ENCODE measurements at places on chromosomes 16 and 17.

DNA sequence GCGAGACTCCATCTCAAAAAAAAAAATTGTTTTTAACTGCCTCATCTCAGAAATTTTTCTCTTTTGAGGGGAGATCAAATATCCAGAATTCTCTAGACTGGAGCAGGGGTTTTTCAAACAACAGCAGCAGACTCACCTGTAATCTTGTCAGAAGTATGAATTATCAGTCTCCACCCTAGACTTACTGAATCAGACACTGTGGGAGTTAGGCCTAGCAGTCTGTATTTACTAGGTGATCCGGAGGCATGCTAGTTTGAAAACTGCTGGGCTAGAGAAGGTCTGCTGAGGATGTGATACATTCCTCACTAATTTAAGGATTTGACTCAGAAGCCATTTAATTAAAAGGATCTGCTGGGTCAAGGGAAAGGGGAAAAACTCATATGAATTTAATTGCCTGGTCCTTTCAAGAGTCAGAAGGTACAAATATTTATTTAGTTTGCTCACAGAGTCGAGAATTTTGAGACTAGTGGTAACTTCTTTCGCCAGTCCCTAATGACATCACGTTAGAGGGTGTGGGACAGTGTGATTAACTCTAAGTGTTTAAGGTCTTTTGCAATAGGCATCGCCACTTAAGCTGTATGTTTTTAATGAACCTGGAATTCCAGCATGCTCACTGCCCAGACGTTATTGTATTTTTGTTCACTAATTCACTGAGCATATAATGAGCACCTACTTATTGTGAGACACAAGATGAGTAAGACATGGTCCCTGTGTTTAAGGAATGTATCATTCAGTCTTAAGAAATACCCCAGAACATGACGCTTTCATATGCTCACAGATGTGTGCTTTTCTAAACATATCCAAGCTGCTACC lies 14.2 kb downstream of the ATP6V0A1 start:
- DNase-seq: no peak

DNA sequence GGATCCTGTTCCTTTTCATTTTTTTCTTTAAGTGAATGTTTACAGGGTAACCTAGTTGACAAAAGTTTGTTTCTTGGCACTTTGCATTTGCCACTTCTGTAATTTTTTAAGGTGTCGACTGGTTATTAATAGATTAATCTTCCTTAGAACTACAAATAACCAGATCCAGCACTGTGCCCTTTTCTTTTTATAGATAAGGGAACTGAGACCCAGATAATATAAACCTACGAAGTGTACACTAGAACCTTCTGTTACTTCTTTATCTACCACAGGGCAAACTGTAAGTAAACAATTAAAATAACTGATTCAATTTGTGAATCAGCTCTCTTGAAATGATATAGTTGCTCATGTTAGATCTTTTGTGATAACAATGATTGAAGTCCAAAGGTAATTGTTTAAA lies 55.4 kb downstream of the NLK start:
- DNase-seq: no peak

GRCh38 chr17:1347589-1348323 lies 52.3 kb downstream of the YWHAE start:
- no peak for DNase-seq

DNA sequence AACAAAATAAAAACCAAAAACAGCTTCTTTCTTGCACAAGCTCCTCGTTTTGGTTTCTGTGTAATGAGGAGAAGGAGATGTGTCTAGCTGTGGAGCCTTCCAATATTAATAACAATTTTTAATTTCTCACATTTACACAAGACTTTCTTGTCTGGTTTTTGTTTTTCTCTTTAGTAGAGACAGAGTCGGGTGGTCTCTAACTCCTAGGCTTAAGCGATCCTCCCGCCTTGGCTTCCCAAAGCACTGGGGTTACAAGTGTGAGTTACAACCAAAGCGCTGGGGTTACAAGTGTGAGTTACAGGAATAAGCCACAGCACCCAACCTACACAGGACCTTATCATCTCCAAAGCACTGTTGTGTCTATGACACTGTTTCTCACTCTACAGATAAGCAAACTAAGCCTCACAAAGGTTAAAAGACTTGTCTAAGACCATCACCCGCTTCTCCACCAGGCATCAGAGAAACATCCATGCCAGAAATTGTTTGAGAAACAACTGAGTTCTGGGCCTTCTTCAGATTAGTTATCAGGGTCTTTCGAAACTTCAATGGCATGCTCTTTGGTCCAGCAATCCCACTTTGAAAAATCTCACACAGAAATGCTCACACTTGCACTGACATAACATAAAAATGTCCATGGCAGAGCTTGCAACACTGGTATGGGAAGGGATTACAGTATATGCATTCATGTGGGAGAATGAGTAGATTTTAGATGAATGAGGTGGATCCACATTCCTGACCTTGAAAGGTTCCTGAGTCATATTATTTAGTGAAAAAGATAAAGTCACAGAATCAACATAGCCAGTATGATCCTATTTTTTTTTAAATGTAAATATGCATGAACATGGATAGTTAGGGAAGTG lies 3.9 kb downstream of the ABAT start:
- no peak for DNase-seq

DNA sequence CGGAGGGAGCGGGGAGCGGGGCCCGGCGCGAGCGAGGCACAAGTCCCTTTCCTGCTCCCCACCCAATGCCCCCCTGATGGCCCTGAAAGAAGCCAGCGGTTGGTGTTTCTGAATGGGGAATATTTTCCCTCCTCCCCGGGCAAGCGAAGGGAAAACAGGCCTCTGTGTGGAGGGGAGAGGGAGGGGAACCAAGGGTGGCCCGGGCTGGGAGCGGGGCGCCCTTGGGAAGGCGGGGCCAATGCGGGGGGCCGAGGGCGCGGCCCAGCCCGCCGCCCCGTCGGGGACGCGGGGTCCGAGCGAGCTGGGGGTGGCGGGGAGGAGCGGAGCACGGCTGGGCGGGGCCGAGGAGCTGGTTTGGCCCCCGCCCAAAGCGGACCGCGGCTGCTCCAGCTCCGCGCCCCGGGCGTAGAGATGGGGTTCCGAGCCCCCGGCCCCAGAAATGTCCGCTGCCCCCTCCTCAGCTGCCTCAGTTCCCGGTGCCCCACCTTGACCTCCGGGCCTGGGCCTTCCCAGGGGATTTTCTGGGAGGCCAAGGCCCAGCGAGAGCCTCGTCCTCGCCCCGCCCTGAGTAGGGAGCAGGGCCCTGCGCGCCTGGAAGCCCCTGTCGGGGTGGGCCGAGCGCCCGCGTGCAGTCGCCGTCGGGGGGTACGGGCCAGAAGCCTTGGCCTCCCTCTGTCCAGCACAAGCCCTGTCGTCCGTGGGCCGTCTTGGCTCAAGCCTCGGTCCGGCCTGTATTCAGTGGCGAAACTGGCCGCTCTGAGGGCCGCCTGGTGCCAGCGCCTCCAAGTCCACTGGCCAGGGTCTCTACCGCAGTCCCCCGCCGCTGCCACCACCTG lies 3.9 kb upstream of the HEXIM1 start:
- DNase-seq: no peak

- DNase-seq: no peak
Observed at GRCh38 chr17:1746975-1747543, 4.4 kb downstream of the SERPINF2 start.

DNA sequence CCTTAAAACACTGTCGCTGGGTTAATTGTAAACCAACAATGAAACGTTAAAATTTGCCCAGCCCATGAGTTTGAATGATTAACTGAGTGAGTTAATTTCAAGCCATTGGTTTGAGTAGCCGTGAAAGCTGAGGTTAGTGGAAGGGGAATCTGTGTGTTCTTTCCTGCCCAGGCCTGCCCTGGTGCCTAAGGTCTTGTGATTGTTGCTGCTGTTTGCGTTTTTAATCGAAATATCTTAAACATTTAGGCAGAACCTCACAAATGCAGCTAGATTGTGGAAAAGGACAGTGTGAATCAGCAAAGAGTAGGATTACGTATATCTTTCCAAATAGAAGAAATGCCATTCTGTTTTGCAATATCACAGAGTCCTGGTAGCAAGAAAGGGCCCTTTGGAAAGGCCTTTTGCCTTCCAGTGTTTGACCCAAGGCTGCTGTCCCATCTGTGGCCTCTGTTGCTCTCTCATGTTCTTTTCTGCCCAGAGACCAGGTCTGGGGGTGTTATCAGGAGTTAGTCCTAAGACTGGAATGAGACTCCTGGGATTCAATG lies 113.8 kb downstream of the MSI2 start:
- DNase-seq: no peak

GRCh38 chr16:85180827-85181738 lies 68.8 kb upstream of the CIBAR2 start:
- no peak for DNase-seq
